ENCODE measurements at places on chromosomes 4 and X.
A peak's percentile ranks its signal among the peaks of the same experiment; 100 is the strongest.

GRCh38 chrX:55033429-55033828 lies 2.7 kb upstream of the ALAS2 start:
- no peak for DNase-seq

- DNase-seq, result peak; percentile 3
Measured at GRCh38 chrX:72306085-72306801, 529 bp upstream of the CITED1 start.

DNA sequence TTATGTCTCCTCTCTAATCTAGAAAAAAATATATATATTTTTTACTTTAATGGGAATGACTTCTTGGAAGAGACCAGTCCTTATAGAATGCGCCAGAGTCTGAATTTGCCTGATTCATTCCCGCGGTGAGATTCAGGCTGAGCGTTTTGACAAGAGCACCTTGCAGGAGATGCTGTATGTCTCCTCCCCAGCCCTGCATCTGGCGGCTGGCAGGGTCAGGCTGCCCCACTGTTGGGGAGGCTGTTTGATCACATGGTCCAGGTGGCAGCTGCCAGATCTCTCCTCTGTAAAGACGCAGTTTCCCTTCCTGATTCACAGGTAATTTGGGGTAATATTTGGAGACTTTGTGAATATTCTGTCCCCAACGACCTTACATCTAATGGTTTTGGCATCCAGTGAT lies 9.7 kb downstream of the PDZD4 start:
- DNase-seq, result no peak

DNA sequence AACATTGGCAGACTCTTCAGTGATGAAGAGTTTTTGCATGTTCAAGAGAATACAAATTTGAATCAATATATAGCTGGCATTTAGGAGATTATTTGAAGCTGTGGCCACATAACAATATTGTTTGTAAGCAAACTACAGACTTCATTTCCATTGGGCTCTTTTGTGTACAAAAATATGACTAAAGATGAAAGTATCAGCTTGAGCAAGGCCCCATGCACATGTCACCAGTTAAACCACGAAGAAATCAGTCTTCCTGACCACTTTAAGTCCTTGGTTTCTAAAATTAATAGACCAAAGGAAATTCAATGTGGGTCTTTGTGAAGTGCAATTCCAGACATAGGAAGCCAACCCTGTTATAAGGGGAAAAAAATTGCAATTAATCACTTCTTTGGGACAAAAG lies 1664.6 kb upstream of the ADGRL3 start:
- no peak for DNase-seq

- DNase-seq, result peak; percentile 39
Measured at GRCh38 chr4:163554870-163555465, 60.5 kb downstream of the TMA16 start.

DNA sequence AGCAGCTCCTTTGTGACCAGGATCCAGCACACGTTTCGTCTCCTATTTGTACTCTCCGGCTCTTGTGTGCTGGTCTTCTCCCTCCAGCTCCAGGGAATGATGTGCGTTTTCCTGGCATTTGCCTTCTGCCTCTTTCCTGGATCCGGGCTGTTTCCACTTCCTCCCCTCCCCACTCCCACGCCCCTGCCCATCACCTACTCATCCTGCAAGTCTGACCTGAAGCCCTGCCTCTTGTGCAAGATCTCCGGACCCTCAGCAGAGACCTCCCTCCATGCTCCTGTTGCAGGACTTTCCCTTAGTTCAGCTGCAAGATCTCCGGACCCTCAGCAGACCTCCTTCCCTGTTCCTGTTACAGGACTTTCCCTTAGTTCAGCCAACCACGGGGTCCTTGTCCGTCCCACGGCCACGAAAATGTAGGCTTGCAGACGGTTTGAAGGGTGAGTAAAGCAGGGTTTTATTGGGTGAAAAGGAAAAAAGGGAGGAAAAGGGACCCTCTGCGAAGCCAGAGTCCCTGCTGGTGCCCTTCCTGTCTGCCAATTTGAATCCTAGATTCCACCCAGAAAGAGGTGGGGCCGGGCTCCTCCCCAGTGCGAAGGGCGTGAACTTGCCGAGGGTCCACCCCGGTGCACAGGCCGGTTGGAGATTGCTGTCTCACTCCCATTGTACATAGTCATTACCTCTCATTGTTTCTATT lies 74.4 kb upstream of the IRF2 start:
- peak; percentile 65 for DNase-seq

GRCh38 chrX:50393902-50394301 lies 76.7 kb downstream of the DGKK start:
- no peak for DNase-seq

- no peak for DNase-seq
Measured at GRCh38 chr4:53059256-53059655, 197.1 kb downstream of the RASL11B start.

- DNase-seq, result no peak
Measured at GRCh38 chrX:129631849-129632248, 22.9 kb downstream of the APLN start.
